Muscle of leg (tissue), 16 donors: ENCODE measurements at places on chromosomes 6 and 20. TPM values are rescaled to one million over a fixed set of nuclear protein-coding genes. Genes with fewer than 3 reads are reported as not detected.

TFAP2D gene
- total RNA-seq: not detected

C4B gene
- 15.6 TPM for total RNA-seq

POU5F1 gene
- 0.13 TPM for total RNA-seq

LZTS3 gene
- 2.2 TPM for total RNA-seq

OR14J1 gene
- not detected for total RNA-seq

CALHM5 gene
- 3.7 TPM for total RNA-seq

SPTLC3 gene
- 3.5 TPM for total RNA-seq

NPBWR2 gene
- total RNA-seq: not detected

RRAGD gene
- 103 TPM for total RNA-seq

ARG1 gene
- total RNA-seq: 0.27 TPM

MRAP2 gene
- total RNA-seq: 30.6 TPM

LBP gene
- total RNA-seq: not detected

VSX1 gene
- not detected for total RNA-seq

SLC22A2 gene
- 0.04 TPM for total RNA-seq

SDCBP2 gene
- 2.3 TPM for total RNA-seq

GNAS-AS1 gene
- total RNA-seq: 2.4 TPM

RAET1L gene
- total RNA-seq: not detected

KCNG1 gene
- 0.44 TPM for total RNA-seq

LAMP5 gene
- 0.66 TPM for total RNA-seq

BMP5 gene
- 17.6 TPM for total RNA-seq

NFATC2 gene
- 3.8 TPM for total RNA-seq

OPRL1 gene
- total RNA-seq: 0.93 TPM

PCSK2 gene
- 0.27 TPM for total RNA-seq

ZNF318 gene
- total RNA-seq: 9.4 TPM

BTNL2 gene
- not detected for total RNA-seq

RAET1E gene
- 0.89 TPM for total RNA-seq

NR2E1 gene
- total RNA-seq: not detected

C20orf202 gene
- total RNA-seq: 0.35 TPM

YWHAB gene
- 62.7 TPM for total RNA-seq

KIAA1755 gene
- 8.7 TPM for total RNA-seq

KCNQ2 gene
- total RNA-seq: 2.9 TPM

PRSS16 gene
- 0.09 TPM for total RNA-seq
